T-cell (primary cell): ENCODE measurements at places on chromosomes 5 and 9.

DNA sequence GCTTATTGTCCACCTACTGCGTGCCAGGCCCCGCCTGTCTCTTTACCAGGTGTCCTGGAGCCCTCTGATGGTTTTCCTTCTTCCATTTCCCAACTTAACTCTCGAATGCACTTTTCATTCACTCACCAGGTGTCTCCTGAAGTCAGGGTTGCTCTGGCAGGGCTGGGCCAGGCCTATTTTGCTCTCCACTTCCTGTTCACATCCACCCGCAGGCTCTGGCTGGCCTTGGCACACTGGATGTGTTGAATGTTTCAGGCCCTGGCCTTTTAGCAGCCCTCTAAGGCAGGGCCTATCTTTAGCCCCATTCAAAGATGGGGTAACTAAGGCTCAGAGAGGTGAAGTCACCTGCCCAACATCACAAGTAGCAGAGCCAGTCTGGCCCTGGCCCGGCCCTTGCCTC, 16.4 kb downstream of the LRRC8A start:
- DNase-seq: no peak

DNA sequence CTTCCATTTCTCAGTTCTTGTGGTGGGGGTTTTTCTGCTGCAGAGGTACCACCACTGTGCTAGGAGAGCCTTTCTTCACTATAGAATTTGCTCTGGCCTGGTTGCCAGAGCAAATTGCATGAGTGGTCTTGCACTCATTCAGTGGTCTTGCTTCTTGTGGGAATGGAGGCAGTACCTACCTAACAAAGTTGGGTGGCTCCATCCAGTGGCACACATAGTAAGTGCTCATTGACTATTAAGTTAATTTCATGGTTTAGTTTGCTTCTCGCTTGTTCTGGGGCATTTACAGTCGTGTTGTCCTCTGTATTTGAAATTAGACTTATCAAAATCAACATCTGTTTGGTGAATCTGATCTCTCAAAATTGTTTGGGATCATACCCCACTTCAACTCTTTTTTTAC, 23.0 kb downstream of the SLC28A3 start:
- no peak for DNase-seq

DNA sequence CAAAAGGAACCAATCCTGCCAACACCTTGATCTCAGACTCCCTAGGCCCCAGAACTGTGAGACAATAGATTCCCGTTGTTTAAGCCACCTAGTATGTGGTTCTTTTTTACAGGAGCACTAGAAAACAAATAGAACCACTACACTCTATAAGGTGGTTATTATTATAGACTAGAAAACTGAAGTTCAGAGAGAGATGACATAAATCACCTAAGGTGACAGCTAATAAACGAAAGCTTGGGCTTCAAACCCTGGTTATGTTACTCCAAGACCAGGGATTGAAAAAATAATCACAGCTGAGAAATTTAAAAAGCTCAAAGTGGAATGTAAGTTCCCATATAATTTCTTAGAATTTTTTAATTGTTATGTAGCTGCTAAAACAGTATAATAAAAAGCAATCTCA, 716.2 kb upstream of the DMAC1 start:
- no peak for DNase-seq

- DNase-seq: no peak
Measured at GRCh38 chr9:132622159-132622558, 39.8 kb downstream of the BARHL1 start.

DNA sequence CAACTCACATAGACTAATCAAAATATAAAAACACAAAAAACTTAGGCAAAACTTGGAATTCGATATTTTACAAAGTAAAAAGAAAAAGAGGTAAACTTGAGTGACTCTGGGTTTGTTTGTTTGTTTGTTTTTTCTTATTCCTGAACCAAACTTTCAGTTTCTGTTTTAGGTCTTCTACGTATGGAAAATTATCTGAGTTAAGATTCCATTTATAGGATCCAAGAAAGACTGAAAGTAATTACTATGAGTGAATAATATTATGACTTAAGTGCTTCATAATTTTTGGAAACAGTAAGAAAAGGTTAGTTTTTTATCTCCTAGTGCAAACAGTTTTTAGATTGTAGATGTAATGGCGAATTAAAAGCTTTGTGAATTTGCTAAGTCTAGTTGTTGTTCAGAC, 13.2 kb downstream of the ST8SIA4 start:
- no peak for DNase-seq
